Activated CD4-positive, alpha-beta T cell treated with anti-CD3 and anti-CD28 coated beads, Interleukin-2, amount 50 U/mL, for 16 hours (primary cell): ENCODE measurements at places on chromosomes 11 and 22.

DNA sequence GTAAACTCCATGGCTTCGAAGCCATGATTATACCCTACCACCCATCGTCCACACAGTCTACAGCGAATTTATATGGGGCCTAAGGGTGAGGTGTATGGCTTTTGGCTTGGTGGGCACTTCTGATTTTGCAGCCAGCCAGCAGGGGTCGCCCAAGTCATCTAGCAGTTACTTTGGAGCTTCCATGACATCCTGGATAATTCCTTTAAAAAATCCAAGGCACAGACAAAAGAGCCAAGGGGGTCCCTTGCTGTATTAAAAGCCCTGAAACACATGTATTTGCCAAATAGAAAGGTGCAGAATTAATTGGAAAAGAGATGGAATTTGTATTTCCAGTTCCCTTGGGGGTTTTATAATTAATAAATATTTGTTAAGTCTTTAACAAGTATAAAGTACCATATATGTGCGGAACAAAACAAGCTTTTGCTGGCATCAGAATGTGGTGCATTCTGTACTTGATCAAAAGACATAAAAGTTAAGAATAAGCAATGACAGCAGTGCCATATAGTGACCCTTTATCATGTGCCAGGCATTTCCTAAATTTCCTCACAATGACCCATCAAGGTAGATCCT lies 132.8 kb upstream of the PITPNB start:
- peak; percentile 23 for DNase-seq

DNA sequence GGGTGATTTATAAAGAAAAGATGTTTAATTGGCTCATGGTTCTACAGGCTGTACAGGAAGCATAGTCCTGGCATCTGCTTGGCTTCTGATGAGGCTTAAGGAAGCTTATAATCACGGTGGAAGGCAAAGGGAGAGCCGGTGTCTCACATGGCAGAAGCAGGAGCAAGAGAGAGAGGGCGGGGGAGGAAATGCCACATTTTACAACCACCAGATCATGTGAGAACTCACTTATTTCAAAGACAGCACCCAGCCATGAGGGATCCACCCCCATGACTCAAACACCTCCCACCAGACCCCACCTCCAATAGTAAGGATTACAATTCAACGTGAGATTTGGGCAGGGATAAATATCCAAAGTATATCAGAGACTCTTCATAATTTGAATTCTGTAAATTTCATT lies 200.7 kb downstream of the MSANTD4 start:
- no peak for DNase-seq

GRCh38 chr22:41239443-41240128 lies 1.1 kb downstream of the CHADL start:
- DNase-seq = no peak

DNA sequence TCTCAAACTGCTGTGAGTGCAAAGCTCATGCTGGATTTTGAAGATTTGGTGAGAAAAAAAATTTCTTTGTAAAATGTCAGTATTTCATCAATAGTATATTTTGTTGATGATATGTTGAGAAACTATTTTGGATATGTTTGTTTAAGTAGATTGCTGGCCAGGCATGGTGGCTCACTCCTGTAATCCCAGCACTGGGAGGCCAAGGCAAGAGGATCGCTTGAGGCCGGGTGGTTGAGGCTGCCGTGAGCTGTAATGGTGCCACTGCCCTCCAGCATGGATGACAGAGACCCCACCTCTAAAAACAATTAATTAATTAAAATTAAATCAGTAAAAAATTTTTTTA lies 6.9 kb upstream of the IFITM3 start:
- DNase-seq = no peak

DNA sequence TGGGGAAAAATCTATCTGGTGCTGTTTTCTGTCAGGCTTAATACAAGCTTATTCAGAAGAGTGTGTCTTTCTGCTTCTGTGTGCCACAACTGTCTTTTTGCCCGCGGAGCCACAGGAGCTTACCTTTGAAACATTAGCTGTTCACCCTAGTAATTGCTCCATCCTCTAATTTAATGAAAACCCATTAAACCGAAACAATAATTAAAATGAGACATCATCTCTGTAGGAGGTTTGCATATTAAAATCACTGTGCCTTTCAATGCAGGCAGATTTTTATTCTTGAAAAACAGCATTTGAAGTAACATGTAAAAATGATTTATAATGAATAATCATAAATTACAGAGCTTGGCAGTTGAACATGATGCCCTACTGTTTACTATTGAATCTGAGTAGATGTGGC lies 102.3 kb downstream of the NELL1 start:
- DNase-seq = no peak

GRCh38 chr22:25030636-25031035 lies 78.1 kb downstream of the KIAA1671 start:
- DNase-seq = no peak

DNA sequence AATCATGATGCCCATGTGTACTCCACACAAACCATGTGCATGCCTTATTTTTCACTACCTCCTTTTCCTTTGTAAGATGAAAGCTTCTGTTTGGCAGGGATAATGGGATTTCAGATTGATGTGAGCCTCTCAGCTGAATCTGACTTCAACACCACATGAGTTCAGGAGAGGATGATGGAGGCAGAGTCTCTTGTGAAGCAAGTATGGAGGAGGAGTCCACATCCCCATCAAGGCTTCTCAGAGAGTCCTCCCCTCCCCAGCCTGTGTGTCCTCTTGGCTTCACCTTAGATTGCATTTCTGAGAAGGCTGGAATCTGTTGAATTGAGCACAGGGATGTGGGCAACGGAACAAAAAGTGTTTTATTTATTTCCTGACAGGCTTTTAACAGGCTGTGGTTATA lies 370.4 kb downstream of the FAT3 start:
- no peak for DNase-seq

DNA sequence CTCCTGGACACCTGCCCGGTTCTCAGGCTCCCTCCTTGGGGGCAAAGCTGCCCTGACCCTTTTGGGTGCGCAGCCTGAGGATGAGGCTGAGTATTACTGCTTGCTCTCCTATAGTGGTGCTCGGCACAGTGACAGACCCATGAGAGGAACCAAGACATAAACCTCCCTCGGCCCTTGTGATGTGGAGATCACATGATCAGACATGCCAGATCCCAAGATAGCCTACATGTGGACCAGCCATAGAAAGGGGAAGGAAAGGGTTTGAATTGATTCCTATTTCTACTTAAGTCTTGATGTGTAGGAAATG lies 125.3 kb downstream of the VPREB1 start:
- no peak for DNase-seq

GRCh38 chr11:94597896-94598295 lies 30.7 kb downstream of the PIWIL4 start:
- no peak for DNase-seq

DNA sequence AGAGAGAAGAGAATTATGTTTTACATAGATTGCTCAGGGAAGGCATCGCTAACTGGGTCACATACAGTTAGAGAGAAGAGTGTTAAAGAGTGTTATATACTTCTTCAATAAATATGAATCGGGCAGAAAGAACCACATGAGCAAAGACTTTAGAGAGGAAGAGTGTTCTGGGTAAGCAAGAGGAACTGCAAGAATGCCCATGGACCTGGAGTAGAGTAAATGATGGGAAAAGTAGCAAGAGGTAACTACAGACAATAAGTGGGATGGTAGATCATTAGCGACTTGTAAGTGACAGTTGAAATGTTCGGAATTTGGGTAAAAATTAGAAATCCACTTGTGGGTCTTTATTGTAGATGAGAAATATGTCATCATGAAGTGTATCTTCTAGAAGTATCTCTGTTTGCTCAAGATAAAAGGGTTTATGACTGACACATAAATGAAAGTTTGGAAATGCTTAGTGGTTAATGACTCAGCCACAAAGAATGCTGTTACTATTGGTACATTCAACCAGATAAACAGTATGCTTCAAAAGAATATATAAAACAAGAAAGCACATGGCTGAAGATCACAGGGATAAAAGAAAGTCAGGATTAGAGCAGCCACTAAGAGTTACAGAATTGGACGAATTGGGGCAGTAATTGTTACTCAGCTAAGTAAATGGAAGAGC lies 229.3 kb downstream of the CASP12 start:
- peak; percentile 47 for DNase-seq

GRCh38 chr22:29267462-29267857 lies 321 bp downstream of the RHBDD3 start:
- no peak for DNase-seq

- no peak for DNase-seq
These were observed 1.1 kb downstream of the OVOL1 start for GRCh38 chr11:65787649-65788622.

DNA sequence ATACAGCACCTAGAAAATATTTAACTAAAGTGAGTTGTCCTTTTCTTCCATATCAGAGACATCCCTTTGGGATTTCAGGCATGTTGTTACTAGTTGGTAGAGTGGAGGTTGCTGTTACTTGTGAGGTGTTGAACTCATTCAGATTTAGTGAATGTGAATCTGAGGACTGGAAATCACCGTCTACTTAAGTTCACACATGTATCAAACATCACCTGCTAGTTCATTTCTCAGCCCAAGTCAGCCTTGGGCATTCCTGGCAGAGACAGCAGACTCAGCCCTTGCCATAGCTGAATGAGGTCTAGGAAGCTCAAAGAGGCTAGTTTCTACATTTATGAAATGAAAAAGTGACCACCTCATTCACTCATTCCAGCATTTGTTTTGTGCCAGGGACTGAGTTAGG lies 9.7 kb downstream of the KDELR3 start:
- no peak for DNase-seq

- DNase-seq = peak; percentile 78
These were observed 62.1 kb downstream of the THAP12 start for GRCh38 chr11:76318744-76319384.

DNA sequence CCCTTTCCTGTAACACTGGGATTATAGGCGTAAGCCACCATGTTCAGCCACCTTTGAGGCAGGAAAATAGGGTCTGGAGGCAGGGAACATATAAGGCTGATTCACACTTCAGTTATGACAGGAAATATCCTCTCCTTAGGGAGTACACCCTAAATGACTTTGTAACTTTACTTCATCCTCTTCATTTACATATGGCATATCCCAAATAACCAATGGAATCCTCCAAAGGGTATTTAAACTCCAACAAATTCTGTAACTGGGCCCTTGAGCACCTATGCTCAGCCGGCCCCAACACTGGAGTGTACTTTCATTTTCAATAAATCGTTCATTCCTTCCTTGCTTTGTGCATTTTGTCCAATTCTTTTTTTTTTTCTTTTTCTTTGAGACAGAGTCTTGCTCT lies 1.6 kb upstream of the KAT5 start:
- no peak for DNase-seq

GRCh38 chr11:9459667-9460321 lies 1.0 kb upstream of the ZNF143 start:
- peak; percentile 48 for DNase-seq

DNA sequence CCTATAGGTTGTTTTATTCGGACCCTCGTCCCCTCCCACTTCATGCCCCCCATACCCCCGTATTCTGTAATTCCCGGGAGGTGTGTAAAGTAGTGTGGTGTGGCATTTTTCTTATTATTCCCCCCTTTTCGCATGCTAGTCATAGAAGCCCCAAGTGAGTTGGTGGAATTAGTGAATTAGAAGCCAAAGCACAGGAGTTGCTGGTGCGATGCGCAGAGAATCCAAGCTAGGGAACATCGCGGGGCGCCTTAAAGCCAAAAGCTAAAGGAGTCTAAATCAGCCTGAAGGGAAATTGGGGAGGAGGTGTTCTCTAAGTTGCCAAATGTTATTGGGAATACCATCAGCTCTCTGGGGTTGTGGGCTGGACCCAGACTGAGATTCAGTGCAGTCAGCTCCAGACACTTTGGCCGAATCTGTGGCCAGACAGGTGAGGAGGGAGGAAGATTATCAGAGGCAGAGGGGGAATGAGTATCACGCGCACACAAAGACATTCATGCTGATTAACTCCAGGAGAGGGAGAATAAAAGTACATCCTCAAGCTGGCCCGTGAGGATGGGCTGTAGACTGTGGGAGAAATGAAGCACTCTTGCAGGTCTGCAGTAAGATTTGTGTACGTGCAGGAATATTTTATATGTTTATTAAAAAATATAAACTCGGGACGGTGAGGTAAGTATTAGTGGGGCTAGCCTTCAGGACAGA lies 102.8 kb upstream of the HSD17B12 start:
- no peak for DNase-seq
